ENCODE measurements at places on chromosomes 12 and 14.

DNA sequence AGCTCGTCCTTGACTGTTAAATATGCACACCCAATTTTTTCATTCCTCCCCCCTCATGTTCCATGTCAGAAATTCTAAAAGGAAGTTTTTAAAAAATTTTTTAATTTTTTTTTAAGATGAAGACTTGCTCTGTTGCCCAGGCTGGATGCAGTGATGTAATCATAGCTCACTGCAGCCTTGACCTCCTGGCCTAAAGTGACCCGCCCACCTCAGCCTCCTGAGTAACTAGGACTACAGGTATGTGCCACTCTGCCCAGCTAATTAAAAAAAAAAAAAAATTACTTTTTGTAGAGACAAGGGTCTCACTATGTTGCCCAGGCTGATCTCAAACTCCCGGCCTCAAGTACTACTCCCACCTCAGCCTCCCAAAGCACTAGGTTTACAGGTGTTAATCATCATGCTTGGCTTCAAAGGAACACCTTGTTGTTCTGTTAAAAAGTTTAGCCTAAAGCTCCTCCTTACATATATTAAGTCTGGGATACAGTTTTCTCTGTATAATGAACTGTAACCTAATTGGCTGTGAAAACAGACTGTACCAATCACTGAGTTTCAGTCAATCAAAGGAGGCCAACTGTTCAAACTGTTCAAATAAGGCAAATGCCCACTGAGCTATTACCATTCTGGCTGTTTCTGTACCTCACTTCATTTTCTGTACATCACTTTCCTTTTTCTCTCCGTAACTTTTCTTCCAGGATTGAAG, 17.8 kb downstream of the SDR9C7 start:
- no peak for DNase-seq

GRCh38 chr14:33985242-33985641, 34.4 kb upstream of the EGLN3 start:
- DNase-seq = no peak

DNA sequence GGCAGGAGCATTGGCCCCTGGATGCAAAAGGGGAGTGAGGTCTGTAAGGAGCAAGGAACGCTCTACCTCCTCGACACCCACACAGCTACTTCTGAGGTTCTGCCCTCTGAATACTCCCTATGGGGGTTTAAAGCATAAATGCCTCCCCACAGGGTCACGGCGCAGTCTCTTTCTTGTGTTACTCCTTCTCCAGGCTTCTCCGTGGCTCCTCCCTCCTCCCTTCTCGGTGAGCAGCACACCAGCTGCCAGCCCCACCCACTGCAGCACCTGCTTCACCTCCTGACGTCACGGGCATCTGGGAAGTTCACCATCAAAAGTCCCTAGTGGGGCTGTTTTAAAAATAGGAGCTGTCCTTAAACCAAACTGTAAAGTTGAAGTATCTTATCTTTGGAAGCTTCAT, 67.3 kb downstream of the SPTB start:
- no peak for DNase-seq

GRCh38 chr12:3752096-3752709, 706 bp downstream of the CRACR2A start:
- DNase-seq = peak; percentile 73

DNA sequence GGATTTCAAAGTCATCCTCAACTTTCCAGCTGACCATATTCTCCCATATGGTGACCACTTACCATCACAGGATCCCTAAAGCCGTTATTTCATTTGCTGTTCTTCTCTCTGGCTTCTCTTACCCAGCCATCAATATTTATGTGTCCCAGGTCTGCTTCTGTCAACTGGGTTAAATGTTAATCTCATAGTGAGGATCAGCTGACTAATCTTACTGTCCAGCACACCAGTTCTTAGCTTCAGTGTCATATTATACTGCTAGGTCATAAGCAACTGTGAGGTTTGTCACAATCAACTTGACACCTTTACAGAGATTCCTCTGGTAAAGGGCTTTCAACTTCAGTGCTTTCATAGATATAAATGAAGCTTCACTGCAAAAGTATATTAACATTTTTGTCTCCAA, 294.4 kb downstream of the DIO2 start:
- DNase-seq = no peak

DNA sequence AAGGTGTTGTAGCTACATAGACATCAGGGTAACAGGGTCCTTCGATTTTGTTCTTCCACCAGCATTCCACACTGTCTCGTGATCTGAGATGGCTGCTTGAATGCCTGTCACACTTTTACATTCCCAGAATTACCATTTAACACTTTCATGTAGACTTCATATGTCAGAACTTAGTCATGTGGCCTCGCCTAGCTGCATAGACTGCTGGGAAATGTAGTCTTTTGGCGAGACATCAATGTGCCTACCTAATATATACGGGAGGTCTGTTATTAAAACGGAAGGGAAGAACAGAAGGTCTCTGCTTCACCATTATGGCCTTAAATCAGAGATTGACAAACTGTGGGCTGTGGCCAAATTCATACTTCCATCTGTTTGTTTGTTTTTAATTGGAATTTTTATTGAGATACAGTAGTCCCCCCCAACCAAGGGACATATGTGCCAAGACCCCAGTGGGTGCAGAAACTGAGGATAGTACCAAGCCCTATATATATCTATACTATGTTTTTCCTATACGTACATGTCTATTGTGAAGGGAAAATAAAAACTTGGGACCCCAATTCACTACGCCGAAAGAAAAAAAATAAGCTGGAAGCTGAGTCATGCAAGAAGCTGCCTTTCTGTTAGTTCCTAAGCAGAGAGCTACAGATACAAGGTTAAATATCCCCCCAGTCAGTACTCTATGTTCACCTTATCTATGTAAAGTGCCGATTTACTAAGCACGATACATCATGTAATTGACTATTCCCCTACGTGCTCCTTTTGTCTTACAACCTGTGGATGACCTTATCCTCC, 11.3 kb upstream of the HRK start:
- DNase-seq = no peak

DNA sequence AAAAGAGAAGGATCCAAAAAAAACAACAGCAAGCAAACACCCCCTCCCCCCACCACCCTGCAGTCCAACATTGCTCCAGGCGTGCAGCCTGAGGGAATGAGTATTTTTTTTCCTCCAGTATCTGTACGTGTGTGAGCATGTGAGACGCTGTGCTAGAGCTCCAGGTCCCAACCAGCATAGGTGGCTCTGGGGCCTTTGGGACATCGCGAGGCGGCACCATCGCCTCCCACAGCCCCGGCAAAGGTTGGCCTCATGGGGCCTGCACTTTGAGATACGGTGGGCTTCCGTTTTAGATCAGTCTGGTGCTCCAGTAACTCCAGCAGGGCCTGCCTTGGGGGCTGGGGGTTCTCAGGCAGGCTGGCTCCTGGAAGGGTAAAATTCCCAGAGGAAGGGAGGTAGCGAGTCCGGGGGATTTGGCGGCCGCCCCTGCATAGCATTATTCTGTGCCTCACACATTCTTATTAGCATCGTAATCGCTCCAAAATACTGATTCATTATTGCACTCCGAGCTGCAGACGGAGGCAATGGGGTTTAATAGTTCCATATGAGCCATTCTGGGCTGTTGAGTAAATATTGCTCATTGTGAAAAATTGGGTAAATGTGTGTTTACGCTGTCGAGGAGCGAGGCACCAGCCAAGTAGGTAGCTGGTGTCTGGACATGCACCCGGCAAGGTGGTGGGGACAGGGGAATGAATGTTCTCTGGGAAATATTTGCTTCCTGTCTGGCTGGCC, 143.1 kb upstream of the MYL2 start:
- no peak for DNase-seq

DNA sequence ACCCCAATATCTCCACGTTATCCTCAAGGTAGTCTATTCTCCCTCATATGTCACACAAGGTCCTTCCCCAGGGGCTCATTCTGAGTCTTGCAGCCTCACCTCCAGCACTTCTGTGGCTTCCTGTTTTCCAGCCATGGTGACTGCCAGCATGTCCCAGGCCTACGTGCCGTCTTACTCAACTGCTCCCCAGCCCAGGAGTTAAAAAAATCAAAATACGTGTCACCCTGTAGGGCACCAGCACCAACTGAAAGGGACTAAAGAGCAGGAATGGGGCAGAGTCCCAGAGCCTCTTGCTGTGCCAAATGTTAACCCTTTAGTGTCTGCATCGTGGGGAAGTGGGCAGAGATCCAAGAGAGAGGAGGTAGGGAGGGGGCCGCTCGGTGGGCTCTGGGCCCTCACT, 37.0 kb upstream of the MED13L start:
- DNase-seq = no peak

- no peak for DNase-seq
Measured at GRCh38 chr12:90575995-90576394, 379.0 kb downstream of the CCER1 start.

GRCh38 chr14:93735206-93735605, 53.1 kb downstream of the PRIMA1 start:
- no peak for DNase-seq

GRCh38 chr12:124088217-124088907, 115.3 kb downstream of the ZNF664 start:
- DNase-seq = no peak

GRCh38 chr14:26595926-26596542, 1.8 kb downstream of the NOVA1 start:
- DNase-seq = no peak

DNA sequence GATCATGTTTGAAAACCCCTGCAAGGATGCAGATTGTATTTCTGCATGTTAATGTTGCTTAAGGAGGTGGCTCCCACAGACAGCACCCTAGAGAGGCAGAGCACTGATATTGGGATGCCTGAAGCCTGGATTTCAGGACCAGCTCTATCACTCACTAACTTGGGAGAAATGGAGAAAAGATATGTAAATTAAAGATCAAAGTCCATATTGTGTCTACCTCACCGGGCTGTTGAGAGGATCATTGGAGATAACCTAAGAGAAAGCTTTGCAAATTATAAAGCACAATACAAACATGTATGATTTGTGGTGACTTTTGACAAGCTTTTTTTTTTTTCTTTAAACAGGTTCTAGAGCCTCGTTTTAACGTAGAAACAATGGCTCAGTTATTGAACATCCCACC, 7.6 kb upstream of the REP15 start:
- no peak for DNase-seq
